ENCODE measurements at places on chromosomes 12 and 14.

GRCh38 chr12:4224206-4224889, 49.2 kb upstream of the CCND2 start:
- no peak for DNase-seq

DNA sequence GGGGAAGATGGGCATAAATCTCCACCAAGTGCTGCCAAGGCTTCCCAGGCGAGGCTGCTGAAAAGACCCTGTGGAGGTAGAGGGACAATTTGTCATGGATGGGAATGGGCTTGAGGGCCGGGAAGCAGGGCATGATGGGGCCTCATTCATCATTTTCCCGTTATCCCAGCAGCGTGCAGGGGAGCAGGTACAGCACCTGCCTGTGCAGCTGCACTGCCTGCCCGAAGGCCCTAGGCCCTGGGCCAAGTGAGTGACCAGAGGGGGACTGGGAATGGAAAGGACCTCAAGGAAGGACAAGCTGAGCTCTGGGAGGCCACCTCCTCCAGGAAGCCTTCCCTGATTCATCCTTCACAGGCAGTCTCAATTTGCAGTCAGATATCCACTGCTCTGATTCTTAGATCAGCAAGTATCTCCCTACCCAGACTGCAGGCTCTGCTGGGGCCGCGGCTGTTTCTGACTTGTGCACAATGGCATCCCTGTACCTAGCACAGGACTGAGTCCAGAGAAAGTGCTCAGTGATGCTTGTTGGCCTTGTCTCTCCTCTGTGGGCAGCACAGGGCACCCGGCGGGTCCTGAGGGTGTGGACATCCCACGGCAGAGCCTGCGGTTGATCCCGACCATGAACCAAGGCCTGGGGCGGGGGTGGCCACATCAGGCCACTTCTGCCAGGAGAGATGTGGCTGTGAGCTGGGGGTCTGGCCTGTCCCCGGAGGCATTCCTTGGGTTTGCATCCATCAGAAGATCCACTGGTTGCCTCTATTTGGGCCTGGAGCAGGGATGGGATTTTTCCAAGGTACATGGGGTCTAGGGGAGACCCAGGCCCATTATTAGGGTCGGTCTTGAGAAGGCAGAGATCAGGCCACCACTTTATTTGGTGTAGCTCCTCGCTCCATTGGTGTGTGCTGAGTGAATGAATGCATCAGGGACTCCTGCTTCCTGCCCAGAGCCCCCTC, 167.3 kb upstream of the RTL1 start:
- no peak for DNase-seq

- peak; percentile 23 for DNase-seq
These were observed 70.7 kb downstream of the RASSF8 start for GRCh38 chr12:26028953-26029735.

- no peak for DNase-seq
These were observed 38.0 kb upstream of the FBXO21 start for GRCh38 chr12:117228239-117228638.

DNA sequence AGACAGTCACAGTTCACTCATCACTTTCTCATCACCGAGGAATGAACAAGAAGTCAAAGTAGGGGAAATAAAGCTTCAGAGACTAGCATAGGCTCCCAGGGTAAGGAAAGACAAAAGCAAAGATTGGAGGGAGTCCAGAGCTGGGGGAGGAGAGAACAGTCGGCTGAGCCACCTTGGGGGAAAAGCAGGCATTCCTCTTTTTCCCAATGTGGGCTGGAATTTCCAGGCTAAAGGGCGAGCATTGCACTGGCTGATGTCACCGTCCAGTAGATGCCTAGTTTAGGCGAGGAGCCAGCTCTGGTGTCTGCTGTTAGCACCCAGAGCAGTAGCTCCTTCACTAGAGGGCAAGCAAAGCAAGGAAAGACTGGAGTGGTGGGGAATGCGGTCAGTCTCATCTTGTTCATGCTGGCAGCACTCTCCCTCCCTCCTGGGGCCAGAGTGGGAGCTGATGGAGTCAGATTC, 8.5 kb upstream of the KRT75 start:
- DNase-seq = no peak
